ENCODE measurements at places on chromosomes 5 and 9.

DNA sequence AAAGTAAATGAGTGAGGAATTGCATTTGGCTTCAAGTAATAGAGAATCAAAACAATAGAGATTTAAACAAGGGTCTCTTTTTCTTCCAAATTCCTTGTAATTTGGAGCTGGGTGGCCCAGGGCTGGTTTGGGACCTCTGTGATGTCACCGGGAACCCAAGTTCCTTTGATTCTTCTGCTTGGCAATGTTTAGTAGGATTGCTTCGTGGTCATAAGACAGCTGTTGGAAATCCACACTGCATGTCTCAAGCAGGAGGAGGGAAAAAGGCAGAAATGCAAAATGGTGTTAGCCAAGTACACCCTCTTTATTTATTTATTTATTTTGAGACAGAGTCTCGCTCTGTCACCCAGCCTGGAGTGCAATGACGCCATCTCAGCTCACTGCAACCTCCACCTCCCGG lies 72.6 kb upstream of the IL12B start:
- no peak for DNase-seq

- DNase-seq = peak; percentile 75
Observed at GRCh38 chr9:104743376-104743985, 4.0 kb upstream of the NIPSNAP3A start.

GRCh38 chr9:127132375-127132774 lies 9.9 kb upstream of the ANGPTL2 start:
- DNase-seq = no peak

DNA sequence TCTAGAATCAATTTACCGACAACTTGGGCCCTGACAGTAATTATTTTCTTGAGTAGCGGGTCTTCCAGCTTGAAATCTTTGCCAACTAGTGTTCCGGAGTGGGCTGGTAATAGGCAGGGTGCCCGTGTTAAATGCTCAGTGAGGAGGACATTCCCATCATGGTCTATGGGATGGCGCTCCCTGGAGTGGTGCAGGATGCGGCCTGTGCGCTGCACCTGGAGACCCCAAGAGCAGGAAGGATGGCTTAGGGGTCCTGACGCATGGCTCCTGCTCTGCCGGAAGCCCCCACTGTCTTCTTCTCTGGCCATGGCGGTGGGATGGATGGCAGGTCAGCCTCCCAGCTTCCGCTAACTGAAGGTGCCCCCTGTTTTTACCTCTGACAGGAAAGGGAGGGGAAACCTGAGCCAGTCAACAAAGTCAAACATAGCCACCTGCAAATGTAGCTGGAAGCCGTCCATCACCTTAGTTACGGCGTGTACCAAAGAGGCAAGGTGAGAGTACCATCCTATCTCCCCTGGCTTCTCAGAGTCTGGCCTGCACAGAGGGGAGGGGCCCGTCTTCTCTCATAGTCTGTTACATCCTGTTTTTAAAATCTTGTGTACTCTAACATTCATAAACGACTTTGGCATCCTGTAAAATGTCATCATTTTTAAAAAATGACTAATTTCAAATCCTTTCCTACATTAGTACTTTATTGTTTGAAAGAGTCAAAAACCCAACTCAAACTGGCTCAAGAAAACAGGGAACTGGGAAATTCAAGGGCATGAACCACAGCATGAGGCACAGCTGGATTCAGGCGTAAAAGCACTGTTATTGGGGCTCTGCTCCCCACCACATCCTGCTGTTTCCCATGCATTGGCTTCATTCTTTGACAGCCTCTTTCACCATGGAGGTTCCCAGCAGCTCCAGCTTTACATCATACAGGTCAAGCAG lies 28.5 kb upstream of the UNC5A start:
- DNase-seq = no peak

DNA sequence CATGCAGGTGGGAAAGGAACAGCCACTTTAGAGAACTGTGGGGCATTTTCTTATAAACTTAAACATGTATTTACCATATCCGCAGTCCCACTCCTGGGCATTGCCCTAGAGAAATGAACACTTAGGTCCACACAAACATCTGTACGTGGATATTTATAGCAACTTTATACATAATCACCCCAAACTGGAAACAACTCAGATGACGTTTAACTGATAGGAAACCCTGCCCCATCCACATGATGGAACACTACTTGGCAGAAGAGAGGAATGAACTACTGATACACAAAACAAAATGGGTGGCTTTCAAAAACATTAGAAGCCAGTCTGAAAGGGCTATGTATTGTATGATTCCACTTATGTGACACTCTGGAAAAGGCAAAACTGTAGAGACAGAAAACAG lies 22.4 kb downstream of the ECM2 start:
- DNase-seq = no peak

DNA sequence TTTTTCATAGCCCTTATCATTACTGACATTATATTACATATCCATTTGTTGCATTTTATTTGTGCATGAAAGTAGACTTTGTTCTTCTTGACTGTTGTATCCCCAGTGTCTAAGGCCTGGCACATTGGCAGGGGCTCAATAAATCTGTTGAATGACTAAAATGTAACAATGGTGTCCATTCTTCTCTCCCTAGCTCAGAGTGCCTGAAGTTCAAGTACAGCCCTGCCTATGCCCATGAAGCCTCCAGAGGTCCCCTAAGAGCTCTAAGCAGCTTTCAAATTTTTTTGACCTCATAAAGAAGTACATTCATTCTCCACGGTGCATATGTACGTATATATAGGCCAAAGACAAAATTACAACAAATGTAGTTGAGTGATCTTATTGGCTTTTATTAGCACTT lies 4.2 kb upstream of the BSPRY start:
- no peak for DNase-seq

GRCh38 chr9:135971111-135971766 lies 10.1 kb upstream of the UBAC1 start:
- peak; percentile 70 for DNase-seq

DNA sequence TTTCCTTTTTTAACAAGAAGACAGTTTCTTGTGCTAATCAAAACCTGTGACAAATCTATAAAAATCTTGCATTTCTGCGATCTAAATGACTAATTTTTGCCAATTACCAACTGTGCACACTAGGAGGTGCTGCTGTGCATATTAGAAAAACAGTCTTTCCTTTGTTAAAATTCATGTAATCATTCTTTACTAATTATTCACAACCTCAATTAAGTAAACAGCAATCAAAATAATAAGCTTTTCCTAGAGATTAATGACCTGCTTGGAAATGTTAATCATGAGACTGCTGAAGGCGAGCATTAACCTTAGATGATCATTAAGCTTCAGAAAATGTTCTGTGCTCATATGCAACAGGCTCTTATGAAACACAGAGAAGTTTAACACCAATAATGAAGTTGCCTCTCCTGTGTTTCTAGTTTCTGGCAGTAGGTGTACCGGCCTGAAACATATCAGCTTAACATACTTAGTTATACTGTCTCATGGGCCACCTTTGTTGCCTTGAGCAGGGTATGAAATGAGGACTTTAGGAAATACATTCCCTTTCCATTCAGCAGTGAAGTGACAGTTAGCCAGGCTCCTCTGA lies 17.7 kb downstream of the RFESD start:
- DNase-seq = peak; percentile 31

GRCh38 chr5:73482383-73483136 lies 15.7 kb upstream of the BTF3 start:
- DNase-seq = peak; percentile 47

- DNase-seq = peak; percentile 82
Observed at GRCh38 chr9:105854026-105854782, 159.9 kb downstream of the TMEM38B start.
